ENCODE measurements at places on chromosomes 4 and X.

GRCh38 chr4:153215921-153216320 is 11.7 kb downstream of the TRIM2 start:
- no peak for DNase-seq

- no peak for DNase-seq
Measured at GRCh38 chrX:133881007-133881406, 104.4 kb downstream of the GPC3 start.

DNA sequence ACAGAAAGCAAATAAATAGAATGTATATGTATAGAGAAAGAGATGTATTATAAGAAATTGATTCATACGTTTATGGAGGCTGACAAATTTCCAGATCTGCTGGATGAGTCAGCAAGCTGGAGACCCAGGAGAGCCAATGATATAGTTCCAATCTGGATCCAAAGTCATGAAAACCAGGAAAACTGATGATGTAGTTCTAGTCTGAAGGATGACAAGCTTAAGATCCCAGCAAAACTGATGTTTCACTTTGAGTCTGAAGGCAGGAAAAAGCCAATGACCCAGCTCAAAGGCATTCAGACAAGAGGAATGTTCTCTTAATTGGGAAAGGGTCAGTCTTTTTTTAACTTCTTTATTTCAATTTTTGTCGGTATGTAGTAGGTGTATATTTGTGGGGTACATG is 102.6 kb downstream of the LHFPL1 start:
- no peak for DNase-seq

DNA sequence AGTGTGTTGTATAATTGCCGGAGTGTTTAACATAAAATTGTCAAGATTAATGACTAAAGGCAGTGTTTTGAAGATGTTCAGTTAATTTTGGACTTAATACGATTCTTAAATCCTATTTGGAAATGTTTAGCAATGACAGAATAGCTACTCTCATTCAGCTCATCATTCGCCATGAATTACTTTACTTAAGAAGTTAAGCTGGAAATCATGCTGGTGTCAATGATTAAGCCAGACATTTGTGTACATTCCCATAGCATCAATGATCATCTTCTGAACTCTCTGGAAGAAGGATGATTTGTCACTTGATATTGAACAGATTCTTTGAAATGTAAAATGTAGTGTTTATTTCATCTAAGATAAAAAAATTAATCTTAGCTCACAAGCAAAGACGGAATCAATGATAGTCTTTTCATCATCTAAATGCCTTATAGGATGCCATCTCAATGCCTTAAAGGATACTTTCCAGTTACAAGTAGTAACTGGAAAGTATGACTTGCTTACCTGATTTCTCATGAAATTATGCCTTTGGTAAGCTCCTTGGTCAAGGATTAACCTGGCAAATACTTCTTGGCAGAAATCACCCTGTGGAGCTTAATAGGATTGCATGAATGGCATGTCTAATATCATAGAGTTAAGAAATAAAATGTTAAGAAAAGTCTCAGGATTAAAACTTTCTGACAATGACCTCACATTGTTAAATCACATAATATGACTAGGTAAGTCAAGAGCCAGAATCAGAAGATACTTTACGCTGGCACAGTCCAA is 515.5 kb upstream of the AGA start:
- no peak for DNase-seq

DNA sequence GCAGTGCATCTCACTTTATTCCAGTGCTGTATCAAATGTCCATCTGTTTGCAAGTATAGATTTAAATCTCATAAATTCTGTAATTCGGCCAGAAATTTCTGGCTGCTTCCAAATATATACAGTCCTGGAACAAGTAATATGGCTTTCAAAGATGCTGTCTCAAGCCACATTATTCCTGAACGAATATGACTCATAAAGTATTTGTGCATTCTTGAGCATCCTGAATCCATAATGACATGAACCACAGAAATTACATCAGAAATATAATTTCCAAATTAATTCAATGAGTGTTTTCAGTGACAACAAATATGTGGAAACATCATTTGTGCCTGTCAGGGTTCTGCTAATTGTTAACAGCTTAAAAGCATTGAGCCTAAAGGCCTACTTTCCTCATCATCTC is 140.9 kb upstream of the HPGD start:
- no peak for DNase-seq

GRCh38 chr4:145954924-145955339 is 16.3 kb upstream of the ZNF827 start:
- DNase-seq, result no peak

DNA sequence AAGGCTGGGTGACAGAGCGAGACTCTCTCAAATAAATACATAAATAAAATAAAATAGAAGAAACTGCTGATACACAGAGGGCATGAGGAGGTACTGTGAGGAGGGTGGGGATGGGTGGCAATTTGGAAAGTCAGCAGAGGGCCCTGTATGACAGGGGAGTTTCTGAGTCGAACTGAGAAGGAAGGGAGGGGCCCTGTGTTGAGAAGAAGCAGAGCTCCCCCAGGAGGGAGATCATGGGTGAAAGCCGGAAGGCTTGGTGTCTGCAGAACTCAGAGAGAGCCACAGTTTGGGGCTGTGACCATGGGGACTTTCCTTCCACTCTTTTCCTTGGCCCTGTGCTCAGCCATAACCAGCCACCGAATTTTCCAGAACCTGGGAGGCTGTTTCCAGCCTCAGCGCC is 24.8 kb upstream of the AFAP1 start:
- no peak for DNase-seq

DNA sequence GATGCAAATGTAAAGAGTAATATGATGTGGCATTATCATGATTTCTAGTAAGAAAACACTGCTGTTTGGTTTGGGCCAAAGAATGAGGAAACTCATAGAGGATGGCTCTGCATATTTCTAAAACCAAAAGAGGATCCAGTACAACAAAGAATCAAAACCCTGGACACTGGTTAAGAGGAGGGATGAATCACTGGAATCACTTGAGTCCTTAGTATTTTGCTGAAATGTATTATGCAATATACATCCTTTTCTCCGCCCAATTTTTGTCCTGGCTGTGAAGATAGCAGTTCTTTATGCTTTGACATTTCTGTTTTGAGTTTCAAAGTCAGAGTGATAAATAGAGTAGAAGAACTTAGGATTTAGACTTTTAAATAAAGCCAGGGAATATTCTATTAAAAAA is 345.9 kb downstream of the PACRGL start:
- no peak for DNase-seq

- peak; percentile 22 for DNase-seq
Measured at GRCh38 chrX:111337067-111337637, 66.9 kb upstream of the CAPN6 start.

GRCh38 chr4:108352664-108353308 is 184.1 kb upstream of the LEF1 start:
- no peak for DNase-seq

DNA sequence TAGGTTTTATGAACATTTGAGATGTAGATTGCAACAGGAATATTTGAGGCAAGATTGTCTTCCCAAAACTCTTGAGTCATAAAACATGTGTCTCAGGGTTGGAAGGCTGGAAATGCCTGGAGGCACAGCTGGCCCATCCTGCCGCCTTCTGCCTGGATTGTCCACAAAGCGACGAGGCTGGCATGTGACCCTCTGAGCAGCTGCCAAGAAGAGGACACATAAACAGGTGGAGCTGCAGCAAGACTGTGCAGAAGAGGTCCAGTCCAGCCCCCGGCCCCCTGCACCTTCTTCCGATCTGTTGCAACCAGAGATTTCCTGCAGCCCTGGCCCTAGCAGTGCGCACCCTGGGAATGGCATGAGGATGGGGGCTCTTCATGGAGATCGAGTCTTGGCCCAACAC is 101.9 kb upstream of the BCOR start:
- no peak for DNase-seq

DNA sequence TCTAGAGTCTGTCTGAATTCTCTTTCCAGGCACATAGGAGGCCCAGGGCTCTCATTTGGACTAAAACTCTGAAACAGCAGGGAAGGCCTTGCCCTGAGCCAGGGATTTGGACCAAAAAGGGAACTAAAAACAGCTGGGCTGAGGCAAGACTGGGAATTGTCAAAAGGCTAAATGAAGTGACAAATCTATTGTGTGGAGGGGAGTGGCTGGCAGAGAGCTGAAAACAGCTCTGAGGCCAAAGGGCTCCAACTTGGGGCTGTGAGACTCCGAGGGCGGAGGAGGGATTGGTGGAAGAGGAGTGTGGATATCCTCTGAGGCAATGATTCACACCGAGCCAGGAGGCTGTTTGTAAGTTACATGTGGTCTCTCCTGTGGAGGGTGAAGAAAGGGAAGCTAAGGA is 63.2 kb downstream of the PHEX start:
- DNase-seq, result peak; percentile 15

DNA sequence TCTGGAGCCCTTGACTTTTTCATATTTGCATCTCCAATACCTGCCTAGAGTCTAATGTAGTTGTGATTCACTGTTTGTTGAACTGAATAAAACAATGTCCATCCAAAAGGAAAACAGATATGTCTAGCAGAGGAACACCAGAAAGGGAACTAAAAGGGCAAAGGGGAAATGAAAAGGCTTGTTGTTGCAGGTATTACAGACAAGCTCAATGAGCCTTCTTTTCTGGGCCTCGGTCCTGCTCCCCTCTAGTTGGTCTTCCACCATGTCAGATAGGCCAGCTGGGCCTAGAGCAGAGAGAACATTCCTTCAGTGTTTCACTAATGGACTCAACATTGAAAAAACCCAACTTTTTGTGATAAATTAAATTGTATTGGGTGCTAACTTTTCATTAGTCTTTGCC is 55.4 kb downstream of the ZFX start:
- no peak for DNase-seq

GRCh38 chrX:13387666-13388494 is 68.0 kb upstream of the ATXN3L start:
- DNase-seq, result no peak

GRCh38 chr4:183142571-183143550 is 43.8 kb downstream of the WWC2 start:
- DNase-seq, result peak; percentile 42

- DNase-seq, result no peak
Measured at GRCh38 chr4:181162676-181163075, 1080.5 kb upstream of the TENM3 start.

GRCh38 chr4:36712013-36712412 is 430.6 kb downstream of the DTHD1 start:
- DNase-seq, result no peak

GRCh38 chr4:59400334-59400733 is 1799.8 kb upstream of the ADGRL3 start:
- DNase-seq, result no peak

GRCh38 chrX:45479835-45480422 is 279.3 kb upstream of the DIPK2B start:
- DNase-seq, result no peak

- no peak for DNase-seq
Measured at GRCh38 chr4:185532293-185532692, 3.0 kb downstream of the PDLIM3 start.

DNA sequence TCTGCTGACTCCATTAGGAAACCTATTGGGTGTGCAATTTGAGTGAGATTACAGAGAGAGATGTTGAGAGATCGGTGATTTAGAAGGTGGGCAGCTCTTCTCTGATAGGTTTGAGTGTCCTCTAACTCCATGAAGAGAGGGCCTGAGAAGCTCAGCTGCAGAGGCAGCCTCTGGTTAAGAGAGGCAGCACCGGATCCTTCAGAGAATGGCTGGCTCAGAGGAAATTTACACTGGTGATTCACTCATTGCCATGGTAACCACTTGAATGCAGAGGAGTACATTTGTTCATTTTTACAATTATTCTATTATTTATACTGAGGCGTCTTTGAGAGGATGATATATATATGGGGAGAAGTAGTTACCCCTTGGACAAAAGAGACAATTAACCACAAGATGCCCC is 171.7 kb downstream of the PDGFRA start:
- no peak for DNase-seq

DNA sequence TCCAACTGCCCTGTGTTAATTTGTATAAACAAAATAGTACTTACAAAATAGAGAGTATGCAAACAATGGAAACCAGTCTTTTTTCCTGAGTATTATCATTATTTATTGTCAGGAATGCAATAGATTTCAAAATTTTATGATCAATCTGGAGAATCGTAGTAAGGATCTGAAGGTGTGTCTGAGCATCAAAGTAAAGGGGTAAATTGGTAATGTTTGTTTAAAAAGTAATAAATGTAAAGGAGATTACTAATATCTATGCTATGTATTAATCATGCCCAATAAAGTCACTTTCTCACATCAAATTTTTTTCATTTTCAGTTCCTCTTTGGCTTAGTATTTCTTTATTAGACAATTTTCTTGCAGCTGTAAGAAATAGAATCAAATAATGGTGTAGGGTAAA is 1507.1 kb upstream of the PCDH7 start:
- no peak for DNase-seq

DNA sequence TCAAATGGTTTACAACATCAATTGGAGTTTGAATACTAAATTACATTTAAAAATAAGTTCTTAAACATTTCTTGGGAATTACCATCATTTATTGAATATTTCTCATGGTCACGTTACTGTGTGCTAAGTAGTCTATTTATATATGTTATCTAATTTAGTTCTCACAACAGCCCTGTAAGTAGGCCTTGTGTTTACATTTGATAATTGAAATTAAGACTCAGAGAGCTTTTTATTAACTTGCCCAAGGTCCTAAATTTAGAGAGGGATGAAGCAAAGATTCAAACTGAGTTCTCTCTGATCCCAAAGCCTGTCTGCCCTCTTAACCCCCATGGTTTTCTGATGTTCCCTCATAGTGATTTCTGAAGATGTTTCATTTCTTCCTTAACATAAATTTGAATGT is 103.7 kb downstream of the CEP135 start:
- no peak for DNase-seq

- no peak for DNase-seq
Measured at GRCh38 chrX:9622128-9622527, 143.5 kb downstream of the GPR143 start.

GRCh38 chrX:50442426-50443116 is 28.1 kb downstream of the DGKK start:
- no peak for DNase-seq

DNA sequence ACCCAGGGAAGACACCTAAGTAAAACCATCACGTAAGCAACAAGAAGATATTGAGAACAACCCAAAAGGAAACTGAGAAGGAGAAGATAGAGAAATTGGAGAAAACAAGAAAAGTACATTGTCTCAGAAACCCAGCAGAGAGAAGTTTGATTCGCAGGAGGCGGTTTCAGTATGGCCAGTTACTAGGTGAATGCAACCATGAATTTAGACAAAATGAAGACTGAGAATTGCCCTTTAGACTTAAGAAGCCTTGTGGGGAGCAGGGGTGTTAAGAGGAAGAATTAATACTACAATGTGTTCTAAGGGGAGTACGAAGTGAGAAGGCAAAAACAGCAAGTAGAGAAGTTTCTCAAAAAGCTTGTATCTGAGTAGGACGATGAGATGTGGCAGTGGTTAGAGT is 229.3 kb upstream of the NEIL3 start:
- DNase-seq, result no peak

- peak; percentile 91 for DNase-seq
Measured at GRCh38 chrX:7132335-7133049, 15.0 kb upstream of the STS start.

All from mucosa of gallbladder (tissue), 1 donor.